Type B pancreatic cell (in vitro differentiated cells): ENCODE measurements at places on chromosomes 2 and 18. TPM values are rescaled to one million over a fixed set of nuclear protein-coding genes. Genes with fewer than 3 reads are reported as not detected.

The TMEM163 gene
- 4.0 and 4.1 TPM in 2 replicates for total RNA-seq

The PXDN gene
- 58.4 and 150 TPM in 2 replicates for total RNA-seq

The AQP12A gene
- total RNA-seq, result 0.97 TPM in 1 of 2 replicates, not detected in the other

The FEV gene
- 12.5 and 51.1 TPM in 2 replicates for total RNA-seq

The NAT8 gene
- total RNA-seq, result 0.40 TPM in 1 of 2 replicates, not detected in the other

The DSG3 gene
- 1.1 and 4.5 TPM in 2 replicates for total RNA-seq

DNA sequence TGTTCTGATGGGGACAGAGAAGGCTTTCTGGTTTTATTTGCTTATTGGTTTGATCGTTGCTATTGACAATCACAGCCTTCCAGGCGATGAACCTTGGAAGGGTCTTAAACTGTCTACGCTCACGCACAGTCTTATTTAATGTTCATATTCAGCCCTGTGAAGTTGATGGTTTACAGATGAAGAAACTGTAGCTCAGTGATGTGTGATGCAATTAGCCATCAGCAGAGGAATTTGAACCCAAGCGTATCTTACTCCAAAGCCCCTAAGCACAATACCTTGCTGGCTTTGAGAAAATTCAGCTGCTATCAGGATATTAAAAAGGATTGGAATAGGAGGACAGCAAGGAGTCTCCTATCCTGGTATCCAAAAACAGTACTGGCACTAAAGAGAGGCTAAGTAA lies 98.3 kb upstream of the STPG4 start:
- no peak for DNase-seq

- no peak for DNase-seq
Measured at GRCh38 chr2:236380051-236380612, 115.9 kb upstream of the ASB18 start.

DNA sequence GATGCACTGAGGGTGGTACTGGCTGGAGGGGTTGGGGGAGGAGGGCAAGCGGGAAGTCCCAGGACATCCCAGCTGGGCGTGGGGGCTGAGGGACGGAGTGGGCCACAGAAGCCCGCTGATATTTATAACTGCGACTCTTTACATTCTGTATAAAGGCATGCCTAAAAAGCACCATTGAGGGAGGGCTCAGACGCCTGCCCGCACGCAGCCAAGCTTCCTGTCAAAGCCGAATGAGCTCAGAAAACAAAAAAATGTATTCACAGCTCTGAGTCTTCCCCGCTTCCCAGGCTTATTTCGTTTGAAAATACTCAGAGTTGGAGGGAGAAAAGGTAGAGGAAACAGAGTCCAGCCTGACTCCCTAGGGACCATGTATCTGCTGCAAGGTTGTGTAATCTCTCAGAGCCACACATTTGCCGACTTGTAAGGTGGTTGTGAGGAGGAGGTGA lies 170.1 kb upstream of the HAAO start:
- no peak for DNase-seq

- no peak for DNase-seq
Measured at GRCh38 chr2:46333912-46334311, 36.7 kb downstream of the EPAS1 start.

GRCh38 chr2:238891457-238892203 lies 43.7 kb downstream of the TWIST2 start:
- no peak for DNase-seq

GRCh38 chr18:35939138-35939537 lies 33.3 kb upstream of the RMP24 start:
- no peak for DNase-seq

DNA sequence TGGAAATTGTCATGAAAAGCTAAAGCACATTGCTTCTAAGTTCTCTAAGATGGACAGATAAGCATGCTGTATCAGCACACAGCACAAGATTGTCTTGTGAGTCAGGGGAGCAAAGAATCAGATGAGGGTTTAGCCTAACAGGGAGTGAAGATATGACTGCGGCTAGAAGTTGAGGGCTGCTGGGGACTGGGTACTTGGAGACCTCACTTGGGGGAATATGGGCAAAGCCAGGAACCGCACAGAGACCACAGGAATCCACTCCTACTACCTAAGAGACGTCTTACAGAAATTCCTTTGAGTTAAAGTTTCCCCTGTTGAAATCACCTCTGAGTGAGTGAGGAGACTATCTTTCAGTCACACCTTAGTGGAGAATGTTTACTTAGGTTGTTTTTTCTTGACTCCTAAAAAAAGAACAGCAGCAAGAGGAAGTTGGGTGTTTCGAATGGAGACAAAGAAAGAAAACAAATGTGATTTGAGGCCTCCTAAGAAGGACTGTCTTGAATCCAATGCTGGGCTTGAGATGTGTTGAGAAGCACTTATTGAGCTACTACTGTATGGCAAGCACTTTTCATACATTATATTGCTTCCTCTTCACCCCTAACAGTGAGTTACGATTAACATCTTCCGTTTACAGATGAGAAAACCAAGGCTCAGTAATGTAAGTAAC lies 100.7 kb downstream of the ANKRD44 start:
- DNase-seq, result no peak

GRCh38 chr2:235032949-235033348 lies 81.1 kb downstream of the SH3BP4 start:
- no peak for DNase-seq

DNA sequence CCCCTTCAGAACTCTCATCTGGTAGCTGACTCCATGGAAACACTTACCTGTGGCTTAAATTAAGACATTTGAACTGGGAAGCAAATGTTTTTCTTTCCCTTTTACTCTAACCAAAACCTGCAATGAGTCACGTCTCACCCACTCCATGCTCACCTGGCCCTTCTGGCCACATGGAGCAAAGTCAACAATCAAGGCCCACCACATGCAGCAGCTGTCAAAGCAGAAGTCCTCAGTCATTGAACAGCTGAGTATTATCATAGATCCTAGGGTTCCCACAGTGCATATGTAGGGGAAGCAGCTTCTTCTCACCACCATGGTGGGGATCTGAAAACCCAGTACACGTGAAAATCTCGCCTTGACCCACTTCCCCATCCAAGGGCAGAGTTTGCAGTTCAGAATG lies 12.3 kb upstream of the MEP1B start:
- DNase-seq, result no peak

DNA sequence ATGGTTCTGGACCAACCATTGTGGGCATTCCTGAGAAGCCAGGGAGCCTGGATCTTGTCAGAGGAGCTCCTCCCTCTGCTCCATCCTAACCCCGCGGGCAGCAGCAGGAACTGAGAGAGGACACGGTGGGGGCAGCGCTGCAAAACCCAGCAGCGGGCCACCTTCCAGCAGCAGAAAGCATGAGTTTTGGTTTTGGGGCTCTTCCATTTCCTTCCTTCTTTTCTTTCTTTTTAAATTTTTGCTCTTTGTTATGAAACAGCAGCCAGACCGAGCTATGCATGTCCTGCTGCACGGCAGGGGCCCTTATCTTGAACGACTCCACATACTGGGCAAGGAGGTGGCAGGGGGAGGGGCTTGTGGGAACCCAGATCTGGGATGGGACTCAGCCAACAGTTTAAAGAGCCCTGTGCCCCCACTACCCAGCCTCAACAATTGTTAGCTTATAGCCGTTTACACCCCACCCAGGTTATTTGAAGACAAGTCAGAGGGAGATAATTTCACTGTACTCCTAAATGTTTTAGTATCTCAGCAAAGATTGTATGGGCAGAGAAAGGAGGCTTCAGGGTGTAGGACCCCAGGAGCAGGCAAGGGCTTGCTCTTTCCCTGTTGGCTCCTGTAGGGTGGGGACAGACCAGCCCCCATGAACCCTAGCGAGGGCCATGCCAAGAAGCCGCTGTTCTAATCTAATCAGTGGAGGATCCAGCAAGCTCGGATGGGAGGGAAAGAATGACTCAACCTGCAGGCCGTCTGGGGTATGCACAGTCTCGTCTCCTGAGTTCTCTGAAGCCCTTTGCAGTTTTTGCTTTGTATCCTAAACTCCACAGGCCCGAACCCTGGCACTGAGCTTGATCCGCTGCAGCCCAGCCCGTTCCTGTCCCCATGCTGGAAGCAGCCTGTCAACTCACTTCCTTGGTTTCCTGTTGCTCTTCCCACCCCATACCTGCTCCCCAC lies 75.3 kb downstream of the LRRFIP1 start:
- no peak for DNase-seq
